Activated T-helper 1 cell treated with anti-CD3 and anti-CD28 coated beads, Interleukin-2, amount 50 U/mL, for 16 hours (primary cell): ENCODE measurements at places on chromosomes 7 and 10.

- DNase-seq = no peak
Measured at GRCh38 chr7:117755136-117755535, 118.1 kb downstream of the CTTNBP2 start.

DNA sequence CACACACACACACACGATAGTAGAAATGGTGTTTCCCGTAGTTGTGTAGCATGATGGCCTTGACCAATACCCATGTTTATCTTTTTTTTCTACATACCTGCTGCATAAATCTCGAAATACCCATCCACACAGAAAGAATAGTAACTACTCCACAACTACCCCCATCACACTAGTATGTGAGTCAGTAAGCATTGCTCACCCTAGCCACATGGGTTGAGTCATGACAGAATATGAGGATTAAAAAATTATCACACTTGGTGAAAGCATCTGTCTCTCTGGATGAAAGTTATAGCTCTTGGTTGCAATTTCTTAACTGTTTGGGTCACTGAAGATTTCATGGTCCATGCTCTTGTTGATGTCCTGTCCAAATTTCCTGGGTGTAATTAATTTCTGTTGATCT is 103.4 kb upstream of the MDFIC start:
- DNase-seq = no peak

- no peak for DNase-seq
Measured at GRCh38 chr10:122487174-122487765, 25.9 kb downstream of the HTRA1 start.

- DNase-seq = no peak
Measured at GRCh38 chr10:69801094-69801433, 642 bp upstream of the COL13A1 start.

GRCh38 chr10:131078131-131078881 is 233.2 kb downstream of the TCERG1L start:
- DNase-seq = no peak
